ENCODE measurements at places on chromosomes 12 and 14.

GRCh38 chr12:56431850-56432249 lies 17.4 kb downstream of the TIMELESS start:
- DNase-seq: no peak

DNA sequence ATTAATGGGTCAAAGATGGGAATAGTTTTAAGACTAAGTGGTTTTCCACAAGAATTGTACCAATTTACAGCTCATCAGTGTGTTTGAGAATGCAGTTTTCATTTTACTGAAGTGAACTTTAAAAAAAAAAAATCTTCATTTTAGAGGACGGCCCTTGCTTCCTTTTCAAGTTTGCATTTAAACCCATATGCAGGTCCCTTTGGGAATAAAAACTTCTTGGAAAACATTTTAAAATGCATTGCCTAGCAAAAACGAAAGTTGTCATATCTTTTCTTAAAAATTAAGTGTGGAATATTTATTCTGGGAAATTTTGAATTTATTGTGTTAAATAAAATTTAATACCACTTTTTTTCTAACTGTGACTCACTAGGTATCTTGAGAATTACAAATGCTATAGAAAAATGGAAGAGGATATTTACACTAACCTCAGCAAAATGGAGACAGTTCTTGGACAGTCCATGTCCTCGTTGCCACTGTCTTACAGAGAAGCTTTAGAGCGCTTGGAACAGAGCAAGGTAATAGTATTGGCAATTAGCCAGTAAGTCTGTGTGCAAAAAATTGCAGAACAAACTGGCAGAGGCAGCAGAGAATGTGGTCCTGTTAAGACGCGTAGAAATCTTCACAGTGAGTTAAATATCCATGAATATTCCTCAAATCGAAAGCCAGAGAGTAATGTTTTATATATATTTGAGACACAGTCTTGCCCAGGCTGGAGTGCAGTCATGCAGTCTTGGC lies 209.7 kb downstream of the SYNE2 start:
- no peak for DNase-seq

GRCh38 chr12:38137287-38137686 lies 179.3 kb upstream of the ALG10B start:
- DNase-seq: no peak

DNA sequence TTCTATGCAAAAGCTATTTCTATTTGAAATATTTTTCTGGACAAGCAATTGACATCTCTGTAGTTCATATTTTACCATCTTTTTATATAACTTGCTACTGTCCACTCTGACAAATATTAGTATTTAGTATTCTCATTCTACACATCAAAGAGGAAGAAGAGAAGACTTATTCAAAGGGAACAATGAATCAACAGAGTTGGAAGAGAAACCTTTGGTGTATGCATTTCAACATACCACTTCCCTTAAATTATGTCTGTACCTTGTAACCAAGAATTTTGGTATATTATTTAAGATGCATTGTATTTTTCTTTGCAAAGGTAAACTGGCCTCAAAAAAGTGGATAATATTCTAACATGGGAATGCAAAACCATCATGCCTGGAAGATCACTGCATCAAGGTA lies 72.1 kb upstream of the DUSP6 start:
- no peak for DNase-seq

DNA sequence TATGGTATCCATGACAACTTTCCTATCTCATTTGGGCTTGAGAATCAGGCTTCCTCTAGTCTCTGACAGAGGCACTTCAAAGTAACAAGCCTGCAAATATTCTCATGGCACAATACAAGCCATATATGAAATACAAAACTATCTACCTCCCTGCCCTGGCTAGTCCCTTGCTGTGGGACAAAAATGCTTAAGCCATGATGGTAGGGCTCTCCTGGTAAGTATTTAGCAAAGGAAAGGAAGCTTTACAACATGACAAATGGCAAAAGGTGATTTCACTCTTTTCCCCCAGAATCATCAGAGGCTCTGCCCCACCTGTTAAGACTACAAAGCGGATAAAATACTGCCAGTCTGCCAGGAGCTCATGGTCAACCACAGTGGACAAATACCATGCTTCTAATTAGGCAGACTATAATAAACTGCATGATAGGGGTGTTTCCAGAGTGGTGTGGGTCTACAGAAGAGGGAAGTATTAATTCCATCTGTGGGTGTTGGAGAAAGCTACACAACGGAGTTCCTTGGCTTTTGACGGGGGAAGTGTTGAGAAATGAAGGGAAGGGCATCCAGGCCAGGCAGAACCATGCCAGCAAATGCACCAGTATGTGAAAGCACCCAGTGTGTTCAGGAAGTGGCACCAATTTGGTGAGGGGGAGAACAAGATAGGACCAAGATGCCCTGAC lies 92.9 kb downstream of the SPTSSA start:
- no peak for DNase-seq

- DNase-seq: no peak
These were observed 136.0 kb upstream of the C14orf180 start for GRCh38 chr14:104443391-104444158.

GRCh38 chr12:3332188-3332587 lies 158.8 kb upstream of the PRMT8 start:
- DNase-seq: no peak

GRCh38 chr12:116933512-116934246 lies 22.9 kb downstream of the FBXW8 start:
- no peak for DNase-seq

GRCh38 chr12:47736216-47736615 lies 10.9 kb upstream of the ENDOU start:
- no peak for DNase-seq

GRCh38 chr12:105507311-105508038 lies 177.0 kb downstream of the C12orf75 start:
- no peak for DNase-seq

GRCh38 chr12:91774434-91774921 lies 371.2 kb downstream of the BTG1 start:
- no peak for DNase-seq

DNA sequence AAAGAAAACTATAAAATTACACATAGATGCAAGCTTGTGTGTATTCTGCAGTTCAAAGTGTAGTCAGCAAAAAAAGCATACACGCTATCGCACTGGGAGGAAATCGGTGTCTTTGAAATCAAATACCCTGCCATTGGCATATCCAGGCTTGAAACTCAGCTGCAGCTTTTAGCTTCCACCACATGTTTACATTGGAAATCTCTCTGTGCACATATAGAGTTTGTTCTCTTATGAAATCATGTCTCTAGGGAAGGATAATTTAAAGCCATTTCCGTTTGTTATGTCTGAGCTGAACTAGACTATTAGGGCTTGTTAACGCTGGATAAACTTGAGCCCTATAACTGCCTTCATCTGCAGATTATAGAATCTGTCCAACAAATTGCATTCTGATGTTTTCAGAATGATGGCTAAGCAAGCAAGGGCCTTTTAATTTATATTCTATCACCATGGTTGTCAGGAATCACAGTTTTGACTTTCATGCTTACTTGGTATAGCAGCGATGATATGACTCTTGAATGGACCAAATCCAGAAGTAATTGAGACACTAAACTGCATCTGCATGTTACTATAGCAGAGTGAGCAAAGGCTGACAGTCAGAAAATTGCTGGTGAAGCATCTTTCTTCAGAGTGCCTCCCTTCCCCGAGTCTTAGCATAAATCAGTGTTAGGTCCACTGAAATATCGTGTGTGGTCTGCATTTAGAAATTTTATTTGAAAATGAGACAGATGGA lies 442.8 kb downstream of the ZFP36L1 start:
- DNase-seq: peak; percentile 15

GRCh38 chr12:85182699-85183098 lies 97.3 kb upstream of the ALX1 start:
- DNase-seq: no peak

DNA sequence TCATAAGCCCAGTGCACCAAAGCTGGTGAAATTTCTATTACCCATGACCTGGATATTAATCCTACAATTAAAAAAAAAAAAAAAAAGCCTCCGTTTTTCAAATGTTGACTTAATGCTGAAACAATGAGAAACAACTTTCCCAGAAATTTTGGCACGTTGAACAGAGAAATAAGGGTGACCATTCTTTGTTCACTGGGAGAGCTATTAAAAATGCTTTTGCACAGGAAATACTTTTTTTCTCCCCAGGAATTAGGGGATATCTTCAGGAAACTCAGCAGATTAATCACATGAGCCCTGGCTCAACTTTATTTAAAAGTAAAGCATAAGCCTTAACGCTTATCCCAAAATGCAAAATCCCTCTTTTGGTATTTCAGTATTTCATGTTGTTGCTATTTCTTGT lies 54.8 kb upstream of the FLRT2 start:
- no peak for DNase-seq

DNA sequence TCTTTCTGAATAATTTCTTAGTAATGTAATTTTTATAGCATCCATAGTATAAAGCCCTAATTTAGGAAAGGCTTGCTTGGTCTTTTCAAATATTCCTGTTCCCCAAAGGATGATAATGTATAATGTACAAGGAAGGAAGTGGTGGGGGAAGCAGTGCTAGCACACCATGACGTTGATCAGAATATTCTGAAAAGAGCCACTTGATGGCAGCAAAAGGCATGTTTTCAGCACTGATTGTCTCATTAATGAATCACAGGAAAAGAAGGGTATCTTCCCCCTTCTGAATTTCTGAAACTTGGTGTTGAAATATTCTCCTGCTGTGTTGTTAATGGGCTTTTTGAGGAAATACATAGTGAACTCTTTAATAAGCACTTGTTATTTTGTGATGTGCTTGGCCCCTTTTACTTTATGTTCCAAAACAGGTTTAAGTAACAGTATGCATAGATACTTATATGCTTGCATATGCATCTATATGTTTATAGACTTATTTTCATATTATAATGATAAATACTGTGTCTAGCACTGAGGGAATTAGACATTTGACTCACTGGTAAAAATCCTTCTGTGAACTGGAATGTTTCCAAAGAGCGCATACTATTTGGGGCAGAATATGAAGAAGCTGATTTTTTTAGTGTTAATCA lies 122.0 kb downstream of the TMEM117 start:
- peak; percentile 45 for DNase-seq
